ENCODE measurements at places on chromosomes 3 and 15. TPM values are rescaled to one million over a fixed set of nuclear protein-coding genes. Genes with fewer than 3 reads are reported as not detected.

The TIMMDC1 gene
- polyA plus RNA-seq = 75.2 TPM

The SPATA12 gene
- not detected for polyA plus RNA-seq

- DNase-seq = no peak
Measured at GRCh38 chr3:108067768-108068167, 23.1 kb downstream of the CD47 start.

The SLC22A13 gene
- 0.18 TPM for polyA plus RNA-seq

The GORASP1 gene
- polyA plus RNA-seq = 21.5 TPM

DNA sequence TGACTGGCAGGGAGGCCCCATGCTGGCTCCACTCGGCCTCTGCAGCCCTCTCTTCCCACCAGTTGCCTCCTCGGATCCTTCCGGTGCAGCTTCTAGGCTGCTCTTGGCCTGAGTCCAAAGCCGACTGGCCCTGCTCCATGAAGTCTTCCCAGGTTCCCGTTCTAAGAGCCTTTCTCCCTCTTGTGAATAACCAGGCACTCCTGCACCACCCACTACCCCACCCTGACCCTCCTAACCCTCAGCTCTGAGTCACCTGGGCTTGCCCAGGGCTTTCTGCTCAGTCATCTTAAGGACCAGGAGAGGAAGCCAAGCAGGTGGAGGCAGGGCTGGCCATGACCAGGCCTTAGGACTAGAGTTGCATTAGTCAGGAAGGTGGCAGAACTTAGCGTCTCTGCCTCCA lies 28.1 kb upstream of the CNBP start:
- DNase-seq = no peak

DNA sequence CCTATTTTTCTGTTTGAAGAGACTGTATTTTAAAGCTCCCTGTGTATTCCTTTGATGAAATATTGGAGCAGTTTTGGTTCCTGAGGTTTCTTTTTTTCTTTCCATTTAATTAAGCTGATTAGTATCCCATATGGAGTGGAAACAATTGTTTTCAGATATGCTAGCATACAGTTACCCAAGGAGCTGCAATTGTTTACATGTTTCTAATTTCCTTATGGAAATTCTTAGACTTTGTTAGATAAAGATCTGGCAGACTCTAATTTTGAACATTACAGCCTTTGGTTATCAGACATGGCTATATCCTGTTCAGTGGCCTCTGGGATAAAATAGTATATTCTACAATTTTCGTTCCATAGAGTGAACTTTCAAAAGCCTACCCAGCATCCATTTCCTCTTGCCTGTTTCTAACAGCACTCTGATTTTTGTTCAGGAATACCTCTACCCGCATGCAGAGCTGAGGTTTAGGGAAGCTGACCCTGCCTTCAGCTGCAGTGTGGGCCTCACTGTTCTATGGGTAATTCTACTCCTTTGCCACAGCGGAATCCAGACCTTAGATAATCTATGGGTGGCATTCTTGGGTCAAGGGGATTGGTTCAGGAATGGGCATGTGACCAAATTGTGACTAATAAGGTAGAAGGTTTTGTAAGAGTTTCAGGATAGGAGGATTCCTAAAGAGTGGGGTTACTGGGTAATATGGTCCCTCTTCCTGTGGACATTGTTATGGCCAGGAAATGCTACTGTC lies 161.1 kb upstream of the ANKRD28 start:
- DNase-seq = no peak

DNA sequence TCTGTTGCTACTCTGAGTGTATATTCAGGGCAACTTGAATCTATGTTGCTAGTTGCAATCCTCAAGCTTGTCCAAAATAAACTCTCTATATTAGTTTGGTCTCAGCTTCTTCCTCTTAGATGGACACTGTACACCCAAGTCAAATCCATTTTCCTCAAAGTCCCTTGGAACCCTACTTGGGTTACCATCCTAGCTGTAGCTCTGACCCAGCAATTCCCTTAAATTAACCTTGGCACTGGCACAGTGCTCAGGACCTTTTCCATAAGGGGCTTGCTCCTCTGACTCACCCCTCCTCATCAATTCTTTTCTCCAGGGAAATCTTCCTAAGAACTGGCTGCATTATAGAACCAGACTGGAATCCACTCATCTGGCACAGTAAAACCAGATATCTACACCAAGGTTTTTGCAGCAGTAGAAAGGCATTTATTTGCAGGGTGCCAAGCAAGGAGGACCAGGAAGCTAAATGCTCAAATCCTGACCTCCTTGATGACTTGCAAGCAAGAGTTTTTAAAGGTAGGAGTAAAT lies 44.9 kb upstream of the B3GALNT1 start:
- no peak for DNase-seq

The SEC62 gene
- 180 TPM for polyA plus RNA-seq

DNA sequence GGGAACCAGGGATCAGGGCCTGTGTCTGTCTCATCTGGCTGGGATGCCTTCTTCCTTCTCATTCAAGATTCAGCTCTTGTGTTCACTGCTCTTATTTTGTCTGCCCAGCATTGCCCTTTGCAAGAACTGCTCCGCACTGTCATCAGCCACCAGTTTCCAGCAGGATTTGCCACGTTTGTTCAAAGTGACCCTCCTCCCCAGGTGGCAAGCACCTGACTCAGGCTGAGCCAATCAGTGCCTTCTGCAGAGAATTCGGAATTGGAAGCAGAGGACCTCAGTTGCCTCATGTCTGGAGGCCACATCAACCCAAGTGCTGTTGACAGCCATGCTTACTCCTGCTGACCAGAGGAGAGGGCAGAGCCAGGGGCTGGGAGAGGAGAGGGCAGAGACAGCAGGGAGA lies 124.5 kb downstream of the SMAD6 start:
- no peak for DNase-seq

The C3orf20 gene
- not detected for polyA plus RNA-seq
